Nephron progenitor cell (in vitro differentiated cells): ENCODE measurements at places on chromosomes 5 and 9.

- no peaks in the 10 kb centered on the region for H3K27me3 ChIP-seq
- DNase-seq = no peak
- no peak overlapping the region for H3K27ac ChIP-seq
- no peak overlapping the region for H3K4me3 ChIP-seq
- H3K36me3 ChIP-seq = peaks cover 29% of the 10 kb centered on the region
Observed at GRCh38 chr9:99109522-99109921, 4.6 kb downstream of the TGFBR1 start.

DNA sequence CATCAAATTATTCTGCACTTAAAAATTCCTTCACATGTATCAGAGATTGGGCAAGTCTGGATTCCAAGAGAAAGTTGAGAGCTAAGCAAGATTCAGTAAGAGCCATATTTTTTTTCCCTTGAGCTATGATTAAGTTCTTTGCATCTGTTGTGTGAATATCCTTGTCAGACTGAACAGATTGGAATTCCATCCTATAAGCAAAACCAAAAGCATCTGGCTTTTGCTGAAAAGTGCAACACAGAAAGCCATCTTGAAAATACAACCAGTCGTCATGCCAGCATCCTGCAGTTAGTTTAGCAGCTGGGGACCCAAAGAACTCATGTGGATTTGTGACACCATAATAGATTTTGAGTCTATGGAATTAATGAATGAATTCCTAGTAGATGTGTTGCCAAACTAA, 316.9 kb downstream of the MTRR start:
- no peaks in the 10 kb centered on the region for H3K4me1 ChIP-seq
- no peak for DNase-seq
- no peak overlapping the region for H3K27ac ChIP-seq
- no peaks in the 10 kb centered on the region for H3K36me3 ChIP-seq
- H3K4me3 ChIP-seq = no peak overlapping the region
- peaks cover 5% of the 10 kb centered on the region for H3K27me3 ChIP-seq

GRCh38 chr9:118693645-118694044, 675.6 kb downstream of the BRINP1 start:
- H3K36me3 ChIP-seq = no peaks in the 10 kb centered on the region
- DNase-seq = no peak
- no peak overlapping the region for H3K4me3 ChIP-seq
- no peak overlapping the region for H3K27ac ChIP-seq

GRCh38 chr9:14027116-14027800, 286.7 kb downstream of the NFIB start:
- H3K27ac ChIP-seq = no peak overlapping the region
- DNase-seq = no peak
- H3K4me3 ChIP-seq = no peak overlapping the region
- peaks cover 35% of the 10 kb centered on the region for H3K4me1 ChIP-seq
- no peaks in the 10 kb centered on the region for H3K36me3 ChIP-seq

DNA sequence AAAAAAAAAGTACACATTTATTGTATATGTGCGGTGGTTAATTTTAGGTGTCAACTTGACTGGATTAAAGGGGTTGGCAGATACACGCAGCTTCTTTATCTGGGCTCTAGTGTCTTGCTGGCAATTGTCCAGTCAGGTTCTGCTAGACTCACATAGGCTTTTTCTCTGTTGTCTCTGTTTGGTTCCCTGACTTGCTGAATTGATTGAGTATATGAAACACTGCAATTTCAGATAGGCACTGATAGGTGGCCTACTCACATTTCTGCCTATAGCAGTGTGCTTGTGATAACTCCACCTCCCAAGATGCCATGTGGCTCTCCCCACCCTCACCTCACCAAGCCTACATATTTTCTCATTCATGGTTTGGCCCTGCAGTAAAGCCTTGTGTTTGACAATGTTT, 52.5 kb downstream of the AOPEP start:
- H3K4me1 ChIP-seq = no peaks in the 10 kb centered on the region
- H3K27me3 ChIP-seq = no peaks in the 10 kb centered on the region
- no peak for DNase-seq
- H3K36me3 ChIP-seq = peaks cover 12% of the 10 kb centered on the region
- H3K4me3 ChIP-seq = no peak overlapping the region

- H3K36me3 ChIP-seq = no peaks in the 10 kb centered on the region
- H3K27me3 ChIP-seq = peaks cover 3% of the 10 kb centered on the region
- no peak overlapping the region for H3K4me3 ChIP-seq
- H3K4me1 ChIP-seq = peaks cover 58% of the 10 kb centered on the region
- H3K27ac ChIP-seq = no peak overlapping the region
Observed at GRCh38 chr5:56639476-56639875, 175.9 kb upstream of the MAP3K1 start.

- no peak for DNase-seq
- H3K4me3 ChIP-seq = no peak overlapping the region
- peaks cover 48% of the 10 kb centered on the region for H3K4me1 ChIP-seq
Observed at GRCh38 chr9:134286471-134287245, 39.6 kb upstream of the RXRA start.

- peak; percentile 67 for DNase-seq
- no peak overlapping the region for H3K4me3 ChIP-seq
- H3K4me1 ChIP-seq = peaks cover 52% of the 10 kb centered on the region
- H3K27me3 ChIP-seq = peaks cover 4% of the 10 kb centered on the region
- peaks cover 4% of the 10 kb centered on the region for H3K36me3 ChIP-seq
Observed at GRCh38 chr5:38420691-38421390, 135.6 kb downstream of the LIFR start.

GRCh38 chr9:127968042-127968441, 12.7 kb downstream of the EEIG1 start:
- H3K27ac ChIP-seq = no peak overlapping the region
- peaks cover 99% of the 10 kb centered on the region for H3K4me1 ChIP-seq
- H3K27me3 ChIP-seq = no peaks in the 10 kb centered on the region
- H3K4me3 ChIP-seq = no peak overlapping the region
- DNase-seq = no peak
- H3K36me3 ChIP-seq = no peaks in the 10 kb centered on the region

- no peaks in the 10 kb centered on the region for H3K27me3 ChIP-seq
- no peak overlapping the region for H3K4me3 ChIP-seq
- no peak overlapping the region for H3K27ac ChIP-seq
- peaks cover 8% of the 10 kb centered on the region for H3K36me3 ChIP-seq
- H3K4me1 ChIP-seq = no peaks in the 10 kb centered on the region
Observed at GRCh38 chr5:174816858-174817257, 92.5 kb downstream of the MSX2 start.

- H3K4me1 ChIP-seq = no peaks in the 10 kb centered on the region
- no peak overlapping the region for H3K4me3 ChIP-seq
- H3K36me3 ChIP-seq = peaks cover 22% of the 10 kb centered on the region
- peaks cover 5% of the 10 kb centered on the region for H3K27me3 ChIP-seq
- no peak overlapping the region for H3K27ac ChIP-seq
- DNase-seq = no peak
Observed at GRCh38 chr9:65435464-65435863, 150.5 kb upstream of the FOXD4L5 start.

DNA sequence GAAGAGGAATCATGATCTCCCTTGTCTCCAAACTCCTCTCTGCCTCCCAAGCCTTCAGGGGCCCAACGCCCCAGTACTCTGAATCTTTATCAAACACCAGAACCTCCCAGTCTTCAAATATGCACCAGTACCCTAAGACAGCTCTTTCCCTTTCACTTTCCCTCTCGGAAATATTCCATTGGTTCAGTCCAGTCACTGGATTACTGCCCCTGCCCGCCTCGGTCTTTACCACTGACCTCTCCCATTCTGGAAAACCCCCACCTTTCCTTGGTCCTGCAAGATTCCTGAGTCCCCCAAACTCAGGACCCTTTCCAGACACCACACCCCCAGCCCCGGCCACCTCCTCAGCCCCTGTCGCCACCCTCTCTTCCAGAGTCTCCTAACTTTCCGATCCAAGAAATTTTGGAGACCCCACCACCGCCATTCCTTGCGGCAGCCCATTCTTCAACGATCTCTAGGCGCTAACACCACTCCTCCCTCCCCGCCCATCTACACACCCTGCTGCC, 674 bp downstream of the C5orf15 start:
- H3K4me3 ChIP-seq = peak overlapping the region; percentile 98
- no peak for DNase-seq
- H3K27ac ChIP-seq = peak overlapping the region; percentile 98
- peaks cover 46% of the 10 kb centered on the region for H3K4me1 ChIP-seq
- peaks cover 36% of the 10 kb centered on the region for H3K36me3 ChIP-seq

- peaks cover 52% of the 10 kb centered on the region for H3K36me3 ChIP-seq
- no peak overlapping the region for H3K27ac ChIP-seq
- no peak for DNase-seq
- H3K27me3 ChIP-seq = no peaks in the 10 kb centered on the region
- H3K4me1 ChIP-seq = no peaks in the 10 kb centered on the region
Observed at GRCh38 chr9:71965403-71965802, 54.0 kb downstream of the C9orf85 start.

DNA sequence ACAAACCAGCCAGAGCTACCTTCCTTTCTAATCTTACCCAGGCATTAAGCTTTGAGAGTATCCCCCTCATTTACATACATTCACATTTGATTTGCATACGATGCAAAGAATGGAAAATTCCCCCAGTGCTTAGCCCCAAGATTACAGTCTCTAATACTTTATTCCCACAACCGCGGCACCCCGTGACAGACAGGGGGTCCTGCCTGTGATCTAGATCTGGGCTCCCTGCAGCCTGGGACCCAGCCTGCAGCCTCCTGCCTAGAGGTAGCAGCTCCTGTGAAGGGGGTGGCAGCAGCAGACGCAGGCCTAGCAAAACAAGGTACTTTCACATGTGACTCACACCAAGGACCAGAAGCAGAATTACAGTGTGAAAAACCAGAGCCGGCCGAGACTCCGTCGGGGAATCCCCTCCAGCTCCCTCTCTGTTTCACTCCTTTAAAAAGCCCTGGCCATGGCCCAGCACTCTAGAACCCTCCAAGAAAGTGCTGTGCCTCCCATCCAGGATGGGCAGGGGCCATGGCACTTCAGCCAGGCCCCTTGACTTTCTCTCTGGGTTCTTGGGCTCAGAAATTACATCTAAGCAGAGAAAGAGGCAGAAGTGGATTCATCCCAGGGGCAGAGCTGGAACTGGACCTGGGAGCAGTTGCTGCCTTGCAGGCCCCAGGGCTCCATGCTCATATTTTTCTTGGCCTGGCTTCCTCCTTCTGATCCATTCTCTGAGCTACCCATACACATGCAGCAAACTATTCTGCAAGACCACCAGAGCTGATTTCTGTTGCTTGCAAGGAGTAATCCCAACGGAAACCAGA, 14.0 kb upstream of the TCF7 start:
- DNase-seq = no peak
- H3K4me1 ChIP-seq = peaks cover 45% of the 10 kb centered on the region
- no peak overlapping the region for H3K4me3 ChIP-seq
- no peaks in the 10 kb centered on the region for H3K36me3 ChIP-seq
- H3K27me3 ChIP-seq = peaks cover 3% of the 10 kb centered on the region
- no peak overlapping the region for H3K27ac ChIP-seq

- H3K36me3 ChIP-seq = peaks cover 27% of the 10 kb centered on the region
- DNase-seq = peak; percentile 76
- H3K4me3 ChIP-seq = peak overlapping the region; percentile 97
- peaks cover 8% of the 10 kb centered on the region for H3K27me3 ChIP-seq
- peak overlapping the region; percentile 90 for H3K27ac ChIP-seq
Observed at GRCh38 chr9:27528076-27528885, 1.3 kb downstream of the MOB3B start.

DNA sequence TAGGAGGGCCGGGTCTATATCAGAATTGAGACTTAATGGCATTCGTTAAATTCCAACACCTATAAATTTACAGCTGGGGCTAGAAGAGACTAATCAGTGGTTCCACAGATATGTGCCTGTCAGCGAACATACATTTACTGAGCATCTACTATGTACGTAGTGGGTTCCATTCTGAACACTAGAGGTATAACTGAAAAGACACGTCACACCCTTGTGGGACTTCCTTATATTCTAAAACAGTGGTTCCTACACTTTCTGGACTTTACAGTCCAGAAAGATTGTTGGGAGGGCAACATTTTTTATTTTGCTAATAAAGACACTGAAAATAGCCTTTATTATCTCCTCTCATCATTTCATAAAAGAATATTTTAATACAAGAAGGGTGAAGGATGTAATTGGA, 140.5 kb downstream of the SCAMP1 start:
- peaks cover 88% of the 10 kb centered on the region for H3K4me1 ChIP-seq
- H3K36me3 ChIP-seq = peaks cover 61% of the 10 kb centered on the region
- H3K27me3 ChIP-seq = no peaks in the 10 kb centered on the region
